ENCODE measurements at places on chromosomes 12 and 14.
A peak's percentile ranks its signal among the peaks of the same experiment; 100 is the strongest.

- DNase-seq, result peak; percentile 66
Measured at GRCh38 chr12:111270239-111270638, 98.7 kb downstream of the PHETA1 start.

DNA sequence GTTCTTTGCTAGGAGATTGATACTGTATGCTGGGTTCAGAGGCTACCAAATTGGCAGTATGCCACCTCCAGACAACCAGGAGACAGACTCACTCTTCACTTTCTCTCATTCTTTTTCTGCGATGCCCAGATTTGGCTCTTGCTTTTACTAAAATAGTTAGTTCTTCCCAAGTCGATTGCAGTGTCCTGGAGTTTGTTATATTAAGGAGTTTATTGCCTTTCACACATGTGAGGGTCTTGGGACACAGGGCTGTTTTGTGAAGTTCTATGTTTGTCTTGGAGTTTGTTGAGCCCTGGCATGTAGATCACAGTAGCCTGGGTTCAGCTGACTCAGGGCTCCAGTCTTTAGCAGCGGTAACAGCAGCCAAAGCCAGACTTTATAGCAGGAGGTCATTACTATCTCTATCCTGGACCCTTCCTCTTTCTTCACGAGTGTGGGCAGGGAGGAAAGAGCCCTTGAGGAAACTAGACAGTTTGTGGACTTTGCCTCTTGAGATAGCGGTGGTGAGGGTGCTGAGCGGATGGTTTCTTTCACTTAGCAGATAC, 1.6 kb downstream of the MLEC start:
- no peak for DNase-seq

DNA sequence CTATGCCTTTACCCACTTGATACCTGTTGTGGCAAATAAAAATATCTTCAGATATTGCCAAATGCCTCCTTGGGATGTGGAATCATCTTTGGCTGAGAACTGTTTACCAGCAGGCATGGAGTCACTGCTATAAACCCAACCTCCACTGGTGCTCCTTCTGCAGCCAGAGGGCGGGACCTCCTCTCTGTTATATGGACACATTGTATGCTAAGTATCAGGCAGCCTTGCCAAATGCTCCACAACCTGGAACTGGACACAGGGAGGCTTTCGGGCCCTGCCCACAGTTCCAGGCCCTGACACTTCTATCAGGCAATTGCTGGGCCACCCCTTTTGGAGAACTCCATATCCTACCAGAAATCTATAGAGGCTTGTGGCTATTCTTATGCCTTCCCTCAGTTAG, 201.0 kb downstream of the TMX1 start:
- no peak for DNase-seq

DNA sequence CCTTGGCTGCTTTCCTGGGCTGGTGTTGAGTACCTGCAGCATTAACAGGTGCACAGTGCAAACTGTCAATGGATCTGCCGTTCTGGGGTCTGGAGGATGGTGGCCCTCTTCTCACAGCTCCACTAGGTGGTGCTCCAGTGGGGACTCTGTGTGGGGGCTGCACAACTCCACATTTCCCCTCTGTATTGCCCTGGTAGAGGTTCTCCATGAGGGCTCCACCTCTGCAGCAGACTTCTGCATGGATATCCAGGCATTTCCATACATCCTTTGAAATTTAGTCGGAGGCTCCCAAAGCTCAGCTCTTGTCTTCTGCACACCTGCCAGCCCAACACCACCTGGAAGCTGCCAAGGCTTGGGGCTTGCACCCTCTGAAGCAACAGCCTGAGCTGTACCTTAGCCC, 198.6 kb downstream of the GXYLT1 start:
- DNase-seq, result no peak

GRCh38 chr12:83665634-83666218, 979.0 kb downstream of the TMTC2 start:
- DNase-seq, result no peak

DNA sequence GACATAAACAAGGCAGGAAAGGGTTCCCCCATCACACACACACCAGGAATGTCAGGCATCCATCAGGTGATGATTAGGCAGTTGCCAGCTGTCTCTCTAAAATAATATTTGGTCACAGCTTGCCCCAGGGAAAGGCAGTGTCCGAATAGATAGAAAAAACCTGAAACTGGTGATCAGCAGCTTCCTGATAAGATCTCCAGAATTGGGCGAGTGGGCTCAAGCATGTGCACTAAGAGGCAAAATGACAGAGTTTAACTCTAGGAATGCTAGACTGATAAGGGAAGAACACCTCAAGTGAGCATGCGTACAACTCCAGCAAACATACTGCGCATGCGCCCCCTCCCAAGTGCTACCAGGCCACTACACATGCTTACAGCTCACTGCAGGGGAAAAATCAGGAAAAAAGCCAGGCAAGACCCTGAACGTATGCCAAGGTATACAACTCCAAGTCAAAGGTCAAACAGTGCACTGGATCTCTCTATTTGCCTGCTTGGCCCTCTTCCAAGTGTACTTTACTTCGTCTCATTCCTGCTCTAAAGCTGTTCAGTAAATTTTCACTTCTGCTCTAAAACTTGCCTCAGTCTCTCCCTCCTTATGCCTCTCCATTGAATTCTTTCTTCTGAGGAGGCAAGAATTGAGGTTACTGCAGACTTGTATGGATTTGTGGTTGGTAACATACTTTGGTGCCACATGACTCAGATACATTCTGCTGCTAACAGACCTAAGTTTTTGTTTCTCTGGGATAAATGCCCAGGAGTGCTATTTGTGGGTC, 73.5 kb upstream of the VASH1 start:
- DNase-seq, result no peak

- no peak for DNase-seq
Measured at GRCh38 chr12:43815416-43815815, 9.3 kb upstream of the TWF1 start.

- no peak for DNase-seq
Measured at GRCh38 chr12:7731486-7731885, 15.7 kb downstream of the CLEC4C start.

DNA sequence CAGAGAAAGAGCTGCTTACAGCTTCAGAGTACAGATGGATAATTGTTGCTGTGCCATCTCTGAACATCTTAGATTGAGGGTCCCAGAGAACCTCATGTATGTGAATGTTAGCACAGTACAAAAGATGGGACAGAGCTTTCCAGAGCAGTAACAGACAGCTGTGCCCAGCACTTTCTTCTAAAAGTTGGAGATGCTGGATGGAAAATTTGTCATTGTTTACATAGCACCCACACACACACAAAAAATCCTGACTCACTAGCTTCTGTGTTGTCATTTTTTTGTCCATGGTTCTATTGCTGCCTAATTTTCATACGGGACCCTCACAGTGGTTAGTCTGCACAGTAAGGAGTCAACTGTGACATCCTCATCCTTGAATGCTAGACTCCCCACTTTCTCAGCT, 374.7 kb downstream of the DIO2 start:
- DNase-seq, result no peak

DNA sequence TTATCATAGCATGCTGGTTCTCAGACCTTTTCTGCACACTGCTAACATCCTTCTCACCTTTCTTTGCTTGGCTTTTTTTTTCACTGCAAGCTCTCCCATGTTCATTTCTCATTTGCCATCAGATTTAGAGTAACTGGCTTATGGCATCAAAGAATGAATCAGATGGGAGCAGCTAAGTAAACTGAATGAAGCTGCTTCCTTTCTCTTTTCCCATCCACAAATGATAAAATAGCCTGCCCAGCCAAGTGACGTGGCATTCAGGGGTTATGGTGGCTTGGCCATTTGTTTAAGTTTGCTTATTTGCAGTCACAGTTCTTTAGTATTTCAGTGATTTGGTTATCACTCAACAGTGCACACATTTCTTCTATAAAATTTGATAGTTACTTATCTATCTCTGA, 708.6 kb downstream of the DIO2 start:
- no peak for DNase-seq

DNA sequence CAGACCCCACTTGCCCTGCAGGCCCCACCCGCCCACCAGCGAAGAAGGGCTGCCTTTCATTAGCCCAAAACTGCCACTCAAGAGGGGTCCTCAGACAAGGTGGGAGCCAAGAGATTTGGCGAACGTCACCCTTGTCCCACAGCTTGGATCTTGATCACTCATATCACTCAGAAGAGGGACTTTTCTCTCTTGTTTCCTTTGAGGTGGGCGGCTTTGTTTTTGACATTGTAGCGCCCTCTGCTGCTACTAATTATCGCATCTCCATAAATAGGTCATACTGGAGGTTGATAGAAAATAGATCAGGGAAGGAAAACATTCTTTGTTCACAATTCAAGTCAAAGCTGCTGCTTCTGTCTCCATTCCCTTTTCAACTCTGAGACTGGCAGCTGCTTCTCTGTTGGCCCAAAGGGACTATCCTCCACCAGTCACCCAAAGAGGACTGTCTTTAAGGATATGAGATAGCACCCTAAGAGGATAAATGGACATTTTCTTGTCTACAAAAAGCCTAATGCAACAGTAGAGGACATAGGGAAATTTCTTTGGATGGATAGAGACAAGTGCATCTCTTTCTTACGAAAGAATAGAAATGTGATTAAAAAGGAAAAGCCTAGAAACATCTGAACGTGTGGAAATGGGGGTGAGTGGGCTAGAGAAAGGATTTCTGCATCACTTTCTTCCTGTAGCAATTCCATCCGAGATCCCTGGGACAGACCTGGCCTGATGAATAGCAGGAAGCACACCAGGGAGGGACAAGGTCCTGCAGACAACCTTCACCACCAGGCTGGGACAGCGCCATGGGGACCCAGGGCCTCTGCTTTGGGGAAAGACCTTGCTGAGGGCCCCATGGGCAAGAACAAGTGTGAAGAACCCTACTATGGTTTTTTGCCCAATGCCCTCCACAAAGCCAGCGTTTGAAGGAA, 115.8 kb downstream of the DAD1 start:
- DNase-seq, result no peak

DNA sequence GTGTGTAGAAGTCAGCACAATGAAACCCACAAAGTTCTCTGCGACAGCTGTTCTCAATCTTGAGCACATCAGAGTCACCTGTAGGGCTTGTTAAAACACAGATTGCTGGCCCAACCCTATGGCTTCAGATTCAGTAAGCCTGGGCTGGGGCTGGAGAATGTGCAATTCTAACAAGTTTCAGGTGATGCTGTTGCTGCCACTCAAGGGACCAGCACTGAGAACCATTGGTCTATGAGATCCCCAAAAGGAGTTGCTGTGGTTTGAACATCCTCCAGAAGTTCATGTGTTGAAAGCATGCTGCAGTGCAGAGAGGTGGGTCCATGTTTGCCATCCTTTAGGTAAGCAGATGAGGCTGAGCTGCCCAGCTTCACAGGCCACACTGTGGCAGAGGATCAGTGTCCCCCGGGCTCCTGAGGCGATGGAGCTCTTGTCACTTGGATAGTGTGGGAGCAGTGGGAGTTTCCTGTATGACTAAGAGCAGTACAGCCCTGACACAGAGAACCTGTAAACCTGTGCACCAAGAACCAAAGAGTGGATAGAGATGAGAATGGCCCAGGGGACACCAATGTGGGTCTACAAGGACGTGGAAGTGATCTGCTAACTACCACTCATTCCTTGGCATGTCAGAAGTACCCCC, 8.0 kb upstream of the RTRAF start:
- no peak for DNase-seq

DNA sequence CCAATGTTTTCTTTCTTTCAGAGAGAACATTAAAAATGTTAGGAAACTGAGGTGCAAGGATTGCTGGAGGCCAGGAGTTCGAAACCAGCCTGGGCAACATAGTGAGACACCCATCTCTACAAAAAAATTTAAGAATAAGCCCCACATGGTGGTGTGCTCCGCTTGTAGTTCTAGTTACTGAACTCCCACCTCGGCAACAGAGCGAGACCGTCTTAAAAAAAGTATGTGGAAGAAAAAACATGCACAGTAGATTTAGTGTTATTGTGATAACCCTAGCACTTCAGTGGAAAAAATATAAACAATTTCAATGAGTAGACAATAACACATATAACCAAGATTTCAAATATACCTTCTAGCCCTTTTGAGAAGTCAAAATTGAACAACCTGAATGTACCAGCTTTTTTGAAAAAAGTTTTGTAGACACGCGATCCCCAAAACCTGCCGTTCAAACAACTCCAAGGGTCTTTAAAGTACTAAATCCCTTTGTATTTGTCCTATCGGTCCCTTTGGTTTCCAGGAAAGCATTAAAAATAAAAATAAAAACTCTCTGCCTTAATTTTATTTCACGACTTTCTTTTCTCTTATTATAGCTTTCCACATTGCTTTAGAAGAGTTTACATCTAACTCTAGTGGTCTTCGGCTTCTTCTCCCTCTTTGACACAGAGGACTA, 1.0 kb upstream of the ANO6 start:
- DNase-seq, result no peak

- no peak for DNase-seq
Measured at GRCh38 chr14:58747181-58747580, 109.4 kb downstream of the DACT1 start.

- DNase-seq, result no peak
Measured at GRCh38 chr12:27981874-27982273, 9.3 kb upstream of the PTHLH start.

DNA sequence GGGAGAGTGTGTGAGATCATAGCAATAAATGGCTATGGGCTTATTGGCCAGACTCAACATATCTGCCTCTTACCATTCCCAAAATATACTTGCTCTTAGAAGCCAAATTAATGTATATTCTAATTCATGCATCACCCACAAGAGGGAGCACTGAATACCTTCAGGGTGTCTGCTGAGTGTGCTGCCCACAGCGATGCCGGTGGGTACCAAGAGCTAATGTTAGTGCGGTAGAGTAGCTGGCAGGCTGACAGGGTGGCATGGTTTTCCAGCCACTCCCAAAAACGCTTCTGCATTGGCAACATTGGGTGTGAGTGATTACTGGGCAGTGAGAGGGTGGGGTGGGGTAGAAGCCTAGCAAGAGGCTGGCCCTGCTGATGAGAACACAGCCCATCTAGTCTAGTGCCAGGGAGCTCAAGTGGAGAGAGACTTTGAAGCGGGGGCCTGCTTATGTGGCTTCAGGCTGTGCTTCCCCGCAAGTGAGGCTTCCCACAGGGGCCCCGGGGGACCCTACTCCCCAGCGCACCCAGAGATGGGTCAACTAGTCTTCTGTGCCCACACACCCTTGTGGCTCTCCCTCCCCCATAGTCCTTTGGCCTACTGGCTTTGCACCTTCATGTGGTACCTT, 9.2 kb upstream of the PLEKHD1 start:
- DNase-seq, result no peak

- DNase-seq, result peak; percentile 66
Measured at GRCh38 chr12:54191550-54192022, 2.8 kb upstream of the SMUG1 start.

- DNase-seq, result no peak
Measured at GRCh38 chr14:21536418-21537089, 10.4 kb upstream of the SALL2 start.

DNA sequence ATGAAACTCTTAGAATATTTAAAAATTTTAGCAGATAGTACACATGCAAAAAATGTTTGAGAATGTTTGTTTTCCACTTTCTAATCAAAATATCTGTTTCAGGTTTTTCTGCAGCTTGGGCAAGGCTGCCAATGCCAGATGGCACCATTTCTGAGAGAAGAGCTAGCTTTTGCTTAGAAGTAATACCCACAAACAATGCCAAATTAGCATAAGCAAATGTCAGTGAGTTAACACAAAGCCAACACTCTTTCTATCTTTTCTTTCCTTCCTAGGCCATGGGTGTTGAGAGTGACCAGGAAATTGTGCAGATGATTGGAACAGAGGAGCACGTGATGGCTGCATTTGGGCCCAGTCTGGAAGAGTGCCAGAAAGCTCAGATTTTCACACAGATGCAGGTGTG, 35.2 kb downstream of the POLR3B start:
- no peak for DNase-seq

- no peak for DNase-seq
Measured at GRCh38 chr12:52216100-52216499, 16.9 kb upstream of the KRT7 start.

Measured in NCI-H1417 treated with DMSO at 0.1 percent for 48 hours (cell line).